Urinary bladder (tissue), 4 donors: ENCODE measurements at places on chromosomes 5 and 9. TPM values are rescaled to one million over a fixed set of nuclear protein-coding genes. Genes with fewer than 3 reads are reported as not detected.

GRCh38 chr5:68476854-68477253 lies 261.3 kb downstream of the PIK3R1 start:
- DNase-seq, result no peak

GRCh38 chr5:135386886-135387628 lies 12.0 kb downstream of the MACROH2A1 start:
- no peak for DNase-seq

- DNase-seq, result no peak
These were observed 110.8 kb upstream of the CTSL start for GRCh38 chr9:87615136-87615535.

The GNA14 gene
- total RNA-seq, result 17.6 TPM

The SMAD5 gene
- total RNA-seq, result 167 TPM

GRCh38 chr5:59034498-59035186 lies 451.8 kb downstream of the RAB3C start:
- DNase-seq, result no peak

GRCh38 chr9:14369011-14369410 lies 55.1 kb upstream of the NFIB start:
- DNase-seq, result no peak

GRCh38 chr5:87190041-87190440 lies 77.6 kb upstream of the RASA1 start:
- no peak for DNase-seq

DNA sequence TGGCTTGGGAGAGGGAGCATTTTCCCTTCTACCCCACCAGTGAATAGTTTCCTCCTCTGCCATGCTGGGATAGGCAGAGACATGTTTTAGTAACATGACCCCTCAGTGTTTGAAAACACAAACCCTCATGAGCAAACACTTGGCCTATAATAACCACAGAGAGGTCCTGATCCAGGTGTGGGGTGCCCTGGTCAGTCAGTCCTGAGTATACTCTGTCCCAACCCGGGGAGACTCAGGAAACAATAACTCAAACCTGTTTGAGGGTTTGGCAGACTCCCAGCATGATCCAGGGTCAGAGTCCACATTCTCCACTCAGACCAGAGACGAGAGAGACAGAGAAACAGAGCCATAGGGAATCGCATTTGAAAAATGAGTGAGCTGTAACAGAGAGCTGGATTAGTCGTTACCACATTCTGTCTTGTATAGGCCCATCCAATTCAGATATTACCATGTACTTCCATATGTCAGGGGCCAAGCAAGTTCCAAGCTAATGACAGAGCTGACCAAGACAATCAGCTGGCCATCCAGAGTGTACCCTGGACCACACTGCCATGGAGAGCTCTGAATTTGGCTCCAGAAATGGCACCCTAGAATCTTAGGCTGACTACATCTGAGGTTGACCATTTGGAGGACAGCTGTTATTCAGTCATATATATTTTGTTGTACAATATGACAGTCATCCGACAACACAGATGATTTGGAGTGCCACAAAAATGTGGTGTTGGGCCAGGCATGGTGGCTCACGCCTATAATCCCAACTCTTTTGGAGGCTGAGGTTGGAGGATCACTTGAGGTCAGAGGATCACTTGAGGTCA lies 4.2 kb upstream of the CA9 start:
- DNase-seq, result no peak

DNA sequence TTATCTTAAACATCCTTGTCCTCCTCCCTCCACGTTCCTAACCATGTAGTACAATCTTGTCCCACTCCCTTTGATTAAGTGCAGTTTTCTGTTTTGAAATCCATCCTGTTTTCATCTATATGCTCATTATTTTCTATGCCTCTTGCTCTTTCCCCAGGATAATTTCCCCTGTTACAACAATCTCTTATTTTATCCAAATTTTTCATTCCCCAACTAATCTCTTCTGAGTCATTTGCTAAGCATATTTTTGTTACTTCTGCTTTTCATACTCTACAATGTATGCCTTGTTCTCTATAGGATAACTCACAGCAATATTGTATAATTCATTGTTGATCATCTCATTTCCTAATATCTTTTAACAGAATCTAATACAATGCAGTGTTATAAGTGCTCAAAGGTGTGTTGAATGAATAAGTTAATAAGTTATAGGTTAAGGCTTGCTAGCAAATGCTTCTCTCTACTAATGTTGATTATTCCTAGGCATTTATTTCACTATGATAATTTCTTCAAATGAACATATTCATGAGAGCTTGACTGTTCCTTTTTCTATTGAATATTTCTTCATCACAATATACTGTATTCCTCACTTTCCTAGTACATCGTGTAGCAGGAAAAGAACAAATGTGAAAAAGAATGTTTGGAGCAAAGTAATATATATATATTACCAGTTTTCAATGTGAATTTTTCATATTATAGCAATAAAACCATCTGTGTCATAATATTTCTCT lies 1.5 kb downstream of the OMD start:
- no peak for DNase-seq

DNA sequence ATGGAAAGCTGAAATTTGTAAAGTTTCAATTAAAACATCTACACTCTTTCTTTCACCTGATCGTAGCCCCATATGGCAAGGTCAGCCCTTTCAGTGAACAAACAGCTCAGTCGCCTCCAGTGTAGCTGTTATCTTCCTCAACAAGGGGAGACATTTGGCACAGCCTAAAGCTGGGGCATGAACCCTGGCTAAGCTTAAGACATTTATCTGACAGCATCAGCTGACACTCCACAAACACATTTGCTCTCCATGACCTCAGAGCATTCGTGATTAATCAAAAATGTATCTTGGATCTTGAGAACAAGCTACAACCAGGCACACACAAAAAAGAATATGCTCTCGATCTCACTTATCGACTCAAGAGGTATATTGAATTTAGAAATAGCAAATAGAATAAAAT lies 67.3 kb downstream of the POU5F2 start:
- no peak for DNase-seq

The NUTM2F gene
- total RNA-seq, result not detected

The KIF24 gene
- 5.8 TPM for total RNA-seq

The PGM5 gene
- total RNA-seq, result 206 TPM

GRCh38 chr9:137390553-137391410 lies 32.2 kb downstream of the EXD3 start:
- DNase-seq, result no peak

The NEURL1B gene
- 52.4 TPM for total RNA-seq

The SLC1A1 gene
- total RNA-seq, result 6.9 TPM

DNA sequence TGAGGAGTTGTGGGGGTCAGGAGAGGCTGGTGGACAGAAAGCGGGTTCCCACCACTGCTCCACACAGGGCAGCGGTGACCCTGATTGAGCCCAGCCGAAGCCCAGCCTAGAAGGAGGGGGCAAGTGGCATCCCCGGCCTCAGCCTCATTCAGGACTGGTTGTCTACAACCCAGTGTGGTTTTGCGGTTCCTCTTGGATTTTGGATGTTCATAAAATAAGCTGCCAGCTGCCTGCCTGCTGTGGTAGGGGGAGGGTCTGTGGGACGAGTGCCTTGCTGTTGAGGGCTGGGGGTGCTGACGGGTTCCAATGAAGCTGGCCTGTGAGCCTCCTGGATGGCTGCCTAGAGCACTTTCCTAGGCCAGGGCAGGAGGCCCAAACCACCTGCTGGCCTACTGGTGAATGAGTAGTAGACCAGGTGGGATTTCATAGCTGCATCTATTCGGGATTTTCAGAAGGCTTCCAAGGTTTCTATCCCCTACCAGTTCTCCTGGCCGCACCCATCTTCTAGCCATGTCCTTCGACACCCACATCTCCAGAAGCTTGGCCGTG lies 102.4 kb downstream of the NDFIP1 start:
- no peak for DNase-seq

DNA sequence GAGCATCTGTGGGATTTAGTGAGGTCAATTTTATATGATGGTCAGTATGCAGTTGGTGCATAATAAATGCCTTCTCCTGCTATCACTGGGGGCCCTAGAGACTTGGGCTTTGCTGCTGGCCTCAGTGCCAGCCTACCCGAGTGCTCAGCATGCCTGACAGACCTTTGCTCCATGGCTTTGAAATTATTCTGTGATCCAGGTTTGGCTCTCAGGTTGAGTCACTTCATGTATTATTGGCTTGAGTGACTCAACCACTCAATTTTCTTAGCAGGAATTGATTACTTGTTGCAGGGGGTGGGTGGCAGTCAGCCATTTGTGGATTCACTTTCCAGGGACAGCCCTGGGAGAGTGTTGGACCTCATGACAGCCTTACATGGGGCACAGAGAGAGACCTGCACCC lies 13.5 kb downstream of the SLC25A48 start:
- DNase-seq, result no peak

GRCh38 chr9:90000925-90001324 lies 396.1 kb downstream of the GADD45G start:
- no peak for DNase-seq

The DPM2 gene
- total RNA-seq, result 7.5 TPM

GRCh38 chr5:989961-990530 lies 18.6 kb upstream of the NKD2 start:
- DNase-seq, result no peak

The PHYKPL gene
- total RNA-seq, result 49.1 TPM

DNA sequence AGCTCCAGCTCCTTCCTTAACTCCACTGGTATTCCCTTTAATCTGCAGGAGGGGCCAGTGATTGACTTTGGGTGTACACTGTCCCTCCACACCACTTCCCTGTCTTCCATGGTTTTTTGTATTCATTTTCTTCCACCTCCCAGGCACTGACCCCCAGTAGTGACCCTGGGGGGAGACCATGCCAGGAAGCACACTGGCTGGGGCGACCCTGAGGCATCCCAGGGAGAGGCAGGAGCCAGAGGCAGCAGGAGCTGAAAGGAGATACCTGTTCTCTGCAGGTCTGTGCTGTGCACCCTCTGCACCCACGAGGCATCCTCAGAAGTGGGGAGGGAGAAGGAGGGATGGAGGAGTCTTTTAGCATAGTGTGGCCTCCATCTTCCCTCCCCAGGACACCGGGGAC lies 27.6 kb downstream of the IRX4 start:
- no peak for DNase-seq

- no peak for DNase-seq
These were observed 438.6 kb upstream of the MPDZ start for GRCh38 chr9:13718086-13718485.

- no peak for DNase-seq
These were observed 334.4 kb downstream of the ARHGEF28 start for GRCh38 chr5:73960426-73960825.

GRCh38 chr5:72369711-72370110 lies 49.5 kb downstream of the PTCD2 start:
- DNase-seq, result no peak
